ENCODE measurements at places on chromosomes 1 and 21.

- no peak for DNase-seq
These were observed 34.4 kb downstream of the CAPN9 start for GRCh38 chr1:230781594-230781993.

DNA sequence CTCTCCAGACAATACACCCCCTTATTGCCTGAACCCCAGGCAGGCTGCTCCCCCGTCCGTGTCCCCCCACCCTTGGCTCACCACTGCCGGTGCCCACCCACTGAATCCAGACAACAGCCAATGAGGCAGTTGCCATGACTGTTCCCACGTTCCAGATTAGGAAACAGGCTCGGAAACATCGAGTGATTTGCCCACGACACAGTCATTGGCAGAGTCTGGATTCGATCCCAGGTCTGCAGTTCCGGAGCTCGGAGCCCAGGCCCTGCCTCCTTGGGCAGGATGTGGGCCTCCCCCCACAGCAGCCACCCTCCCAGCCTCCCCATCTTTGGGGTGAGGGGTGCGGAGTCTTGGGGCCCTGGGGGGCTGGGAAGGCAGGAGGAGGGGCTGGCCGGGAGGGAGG lies 20.3 kb upstream of the CLSTN1 start:
- DNase-seq, result no peak

GRCh38 chr1:207944571-207944970 lies 33.6 kb upstream of the CD34 start:
- no peak for DNase-seq

- DNase-seq, result no peak
These were observed 19.4 kb downstream of the DSCAM start for GRCh38 chr21:40827509-40827908.

DNA sequence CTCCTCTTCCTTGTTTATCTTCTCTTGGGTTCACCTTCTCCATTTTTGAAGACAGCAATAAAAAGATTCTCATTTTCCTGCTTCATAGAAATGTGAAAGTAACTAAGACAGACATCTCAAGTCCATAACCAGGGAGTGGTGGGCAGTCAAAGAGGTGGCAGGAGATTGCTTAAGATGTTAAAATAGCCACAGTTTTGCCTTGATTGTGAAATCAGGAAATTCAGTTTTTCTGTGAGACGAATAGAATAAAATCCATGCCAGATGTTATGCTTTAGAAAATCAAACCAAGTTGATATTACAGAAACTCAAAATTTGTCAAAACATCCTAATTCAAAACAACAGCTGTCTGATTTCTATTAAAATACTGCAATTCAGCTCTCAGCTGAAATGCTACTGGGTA lies 57.2 kb downstream of the TNN start:
- DNase-seq, result no peak

GRCh38 chr21:41566500-41567014 lies 58.6 kb upstream of the TMPRSS2 start:
- DNase-seq, result no peak

GRCh38 chr1:6221210-6221784 lies 14.5 kb downstream of the ICMT start:
- DNase-seq, result no peak

DNA sequence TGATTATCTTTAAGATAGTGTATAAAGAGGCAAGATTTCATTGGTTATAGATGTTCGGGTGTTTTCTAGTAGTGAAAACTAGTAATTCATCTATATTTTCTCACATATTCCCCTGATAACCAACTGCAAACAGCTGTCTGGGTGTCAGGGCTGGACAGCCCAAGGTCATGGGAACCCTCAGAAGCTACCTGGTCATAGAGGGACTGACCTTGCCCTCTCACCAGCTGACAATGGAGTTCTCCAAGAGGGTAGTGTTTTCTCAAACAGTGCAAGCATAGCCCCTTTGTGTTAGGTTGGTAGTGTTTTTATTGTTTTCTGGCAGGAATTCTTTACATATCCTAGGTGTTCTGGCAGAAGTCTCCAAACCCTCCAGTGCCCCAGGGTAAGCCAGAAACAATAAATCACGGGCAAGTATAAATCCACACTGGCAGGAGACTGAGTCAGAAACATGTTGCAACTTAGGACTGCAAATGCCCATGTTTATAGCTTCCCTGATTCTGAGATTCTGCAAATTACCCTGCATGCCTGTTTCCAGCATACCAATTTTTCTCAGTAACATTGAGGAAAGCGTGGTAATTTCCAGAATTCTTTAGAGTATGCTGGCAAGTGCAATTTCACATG lies 82.8 kb upstream of the ATP1A1 start:
- DNase-seq, result no peak

GRCh38 chr21:34004974-34005373 lies 68.4 kb upstream of the MRPS6 start:
- DNase-seq, result no peak

DNA sequence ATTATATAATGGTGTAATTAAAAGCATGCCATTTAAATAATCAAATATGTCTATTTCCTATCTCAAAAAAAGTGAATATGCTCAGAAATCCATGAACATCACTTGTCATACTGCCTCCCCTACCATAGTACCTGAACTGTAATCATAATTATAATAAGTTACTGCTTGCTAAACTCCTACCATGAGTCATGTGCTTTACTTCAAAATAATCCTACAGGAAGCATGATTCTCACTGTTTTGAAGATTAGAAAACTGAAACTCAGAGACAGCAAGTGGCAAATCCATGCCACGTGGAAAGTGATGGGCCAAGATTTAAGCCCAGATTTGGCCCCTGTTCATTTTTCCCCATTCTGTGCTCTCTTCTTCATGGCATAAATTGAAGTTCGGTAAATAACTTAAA lies 5.2 kb downstream of the LRRC7 start:
- no peak for DNase-seq

- no peak for DNase-seq
These were observed 18.5 kb downstream of the CAMK1G start for GRCh38 chr1:209601809-209602657.

DNA sequence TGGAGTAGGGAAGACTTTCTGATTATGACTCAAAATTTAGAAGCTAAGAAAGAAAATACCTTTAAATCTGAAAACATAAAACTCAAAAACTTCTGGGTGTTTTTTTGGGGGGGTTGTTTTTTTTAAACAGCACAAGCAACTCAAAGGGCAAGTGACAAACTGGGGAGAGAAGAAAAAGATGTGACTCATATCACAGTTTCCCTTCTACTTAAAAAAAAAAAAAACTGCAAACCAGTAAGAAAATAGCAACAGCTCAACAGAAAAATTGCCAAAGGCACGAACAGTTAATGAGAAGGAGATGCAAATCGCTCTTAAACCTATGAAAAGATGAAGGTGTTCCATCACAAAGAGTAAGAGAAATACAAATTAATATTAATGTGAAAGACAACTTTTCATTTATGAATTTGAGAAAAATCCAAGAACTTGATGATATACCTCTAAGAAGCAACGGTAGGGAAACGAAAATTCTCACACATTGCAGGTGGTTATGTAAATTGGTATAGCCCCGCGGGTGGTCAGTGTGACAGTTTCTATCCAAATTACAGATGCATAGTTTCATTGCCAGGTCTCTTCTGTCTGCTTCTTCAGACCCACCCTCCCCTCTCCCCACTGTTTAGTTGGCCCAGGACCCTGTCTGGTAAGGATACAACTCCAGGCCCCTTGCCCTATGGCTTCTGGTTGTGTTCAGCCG lies 9.0 kb downstream of the IFNAR2 start:
- DNase-seq, result no peak

DNA sequence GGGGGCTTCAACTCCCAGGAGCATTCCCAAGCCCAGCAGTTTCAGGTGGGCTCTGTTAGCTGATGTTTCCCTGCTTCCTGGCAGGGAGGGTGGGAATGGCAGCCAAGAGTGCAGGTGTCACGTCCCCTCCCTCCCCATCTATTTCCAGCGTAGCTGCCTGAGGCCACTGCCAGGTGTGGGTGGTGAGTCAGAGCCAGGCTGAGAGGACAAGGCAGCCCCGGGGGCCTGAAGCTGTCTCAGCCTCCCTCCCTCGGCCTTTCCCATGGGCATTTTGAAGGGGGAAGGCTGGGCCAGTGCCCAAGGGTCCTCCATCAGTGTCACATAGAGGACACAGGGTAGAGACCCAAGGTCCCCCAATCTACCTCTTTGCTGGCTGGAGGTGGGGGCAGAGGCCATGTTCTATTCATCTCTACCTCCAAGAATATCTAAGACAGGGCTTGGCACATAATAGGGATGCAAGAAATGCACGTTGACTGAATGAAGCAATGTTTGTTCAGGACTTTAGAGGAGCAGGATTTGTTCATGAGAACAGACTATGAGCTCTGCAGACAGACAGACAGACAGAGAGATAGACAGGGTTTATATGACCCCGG lies 34.4 kb upstream of the ID3 start:
- no peak for DNase-seq

Measured in stimulated activated CD8-positive, alpha-beta memory T cell treated with anti-CD3 and anti-CD28 coated beads, Interleukin-4, amount 100 ng/mL, for 24 hours (primary cell).